Endothelial cell of coronary artery (primary cell): ENCODE measurements at places on chromosomes 3 and 15. TPM values are rescaled to one million over a fixed set of nuclear protein-coding genes. Genes with fewer than 3 reads are reported as not detected.

Gene TMC3
- not detected in 2 replicates for total RNA-seq

Gene IL1RAP
- 4.9 and 28.1 TPM in 2 replicates for total RNA-seq

Gene IGSF11
- total RNA-seq = not detected in 2 replicates

Gene ZPLD1
- total RNA-seq = under 0.01 and 0.09 TPM in 2 replicates

Gene TRPM1
- total RNA-seq = 0.19 and 0.27 TPM in 2 replicates

Gene GP9
- total RNA-seq = not detected in 2 replicates

Gene ALPK3
- total RNA-seq = 10.2 and 25.2 TPM in 2 replicates

Gene GTF2A2
- 22.5 and 25.5 TPM in 2 replicates for total RNA-seq

Gene DCLK3
- not detected in 2 replicates for total RNA-seq

Gene C3orf70
- 0.09 and 0.90 TPM in 2 replicates for total RNA-seq

Gene MLF1
- total RNA-seq = 6.6 and 6.7 TPM in 2 replicates

Gene MEX3B
- total RNA-seq = 10.4 and 12.4 TPM in 2 replicates

Gene GOLGA8S
- total RNA-seq = under 0.01 and 0.09 TPM in 2 replicates

Gene CD276
- total RNA-seq = 82.4 and 100 TPM in 2 replicates

Gene EFCAB12
- total RNA-seq = under 0.01 TPM in 1 of 2 replicates, not detected in the other

Gene NOX5
- under 0.01 TPM in 1 of 2 replicates, not detected in the other for total RNA-seq

Gene MST1
- total RNA-seq = 1.7 and 3.9 TPM in 2 replicates

Gene SLC12A1
- not detected in 2 replicates for total RNA-seq

Gene UCN2
- 0.09 TPM in 1 of 2 replicates, not detected in the other for total RNA-seq

Gene SQOR
- 23.6 and 46.6 TPM in 2 replicates for total RNA-seq

Gene PAK6
- not detected in 2 replicates for total RNA-seq

Gene CYP19A1
- total RNA-seq = 0.09 and 0.19 TPM in 2 replicates

Gene PSTPIP1
- 0.09 and 0.47 TPM in 2 replicates for total RNA-seq

Gene ANKRD63
- 0.09 TPM in 2 replicates for total RNA-seq

Gene IQCF5
- not detected in 2 replicates for total RNA-seq

Gene RCCD1
- total RNA-seq = 4.9 and 9.0 TPM in 2 replicates

Gene PRKCI
- 32.4 and 46.8 TPM in 2 replicates for total RNA-seq

Gene KNG1
- total RNA-seq = not detected in 2 replicates

Gene NRROS
- total RNA-seq = 1.9 and 5.2 TPM in 2 replicates

Gene OR5K2
- total RNA-seq = not detected in 2 replicates

Gene ACTC1
- total RNA-seq = not detected in 2 replicates

Gene DUOXA2
- not detected in 2 replicates for total RNA-seq

Gene ARPP21
- total RNA-seq = 0.18 TPM in 1 of 2 replicates, not detected in the other

Gene NLGN1
- 29.4 and 32.2 TPM in 2 replicates for total RNA-seq

Gene SCN5A
- 3.7 and 4.9 TPM in 2 replicates for total RNA-seq

Gene HDAC11
- total RNA-seq = 7.5 and 11.5 TPM in 2 replicates

Gene ARF4
- total RNA-seq = 147 and 163 TPM in 2 replicates

Gene MYD88
- total RNA-seq = 12.1 and 12.8 TPM in 2 replicates

Gene SAMMSON
- total RNA-seq = not detected in 2 replicates

Gene CLDN16
- under 0.01 TPM in 2 replicates for total RNA-seq

Gene C3orf49
- not detected in 2 replicates for total RNA-seq

Gene RYR3
- under 0.01 TPM in 1 of 2 replicates, not detected in the other for total RNA-seq

Gene EIF4E3
- total RNA-seq = 1.0 and 1.3 TPM in 2 replicates
